ENCODE measurements at places on chromosomes 2 and 18.

- no peak for DNase-seq
Observed at GRCh38 chr2:32058130-32058529, 5.2 kb upstream of the SPAST start.

DNA sequence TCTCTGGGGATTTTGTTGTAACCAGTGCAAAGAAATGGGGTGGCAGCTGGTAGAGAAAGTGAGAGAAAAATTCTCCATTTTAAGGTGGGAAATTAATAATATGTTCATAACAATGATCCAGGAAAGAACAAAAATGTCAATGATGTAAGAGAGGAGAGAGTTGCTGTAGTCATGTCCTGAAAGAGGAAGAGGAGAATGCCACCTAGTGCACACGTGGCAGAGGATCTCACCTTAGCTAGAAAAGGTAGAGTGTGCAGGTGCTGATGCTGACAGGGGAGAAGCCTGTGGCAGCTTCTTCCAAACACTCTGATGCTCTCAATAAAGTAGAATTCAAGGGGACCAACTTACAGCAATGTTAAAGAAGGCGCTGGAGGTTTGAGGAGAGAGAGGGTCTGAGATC is 282.9 kb upstream of the PKDCC start:
- no peak for DNase-seq

GRCh38 chr2:241967467-241968144 is 98.1 kb downstream of the RTP5 start:
- no peak for DNase-seq

- DNase-seq = no peak
Observed at GRCh38 chr2:226295681-226296080, 503.9 kb downstream of the IRS1 start.

GRCh38 chr2:234550511-234551107 is 53.7 kb upstream of the ARL4C start:
- DNase-seq = peak; percentile 27

DNA sequence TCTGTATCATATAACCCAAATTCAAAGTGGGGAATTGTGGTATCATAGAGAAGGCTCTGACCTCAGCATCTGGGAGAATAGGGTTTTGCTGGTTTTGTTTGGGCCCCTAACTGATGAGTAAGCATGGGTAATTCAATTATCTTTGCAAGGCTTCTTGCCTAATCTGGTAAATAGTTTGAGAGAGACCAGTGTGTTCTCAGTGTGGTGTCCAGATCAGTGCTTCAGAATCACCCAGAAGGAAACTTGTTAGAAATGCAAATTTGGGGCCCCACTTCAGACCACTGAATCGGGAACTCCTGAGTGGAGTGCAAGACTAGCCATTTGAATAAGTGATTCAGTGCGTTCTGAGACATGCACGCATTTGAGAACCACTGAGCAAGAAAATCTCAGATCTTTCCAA is 282.7 kb downstream of the EPHA4 start:
- no peak for DNase-seq

GRCh38 chr2:197297772-197298318 is 12.7 kb downstream of the ANKRD44 start:
- DNase-seq = no peak

DNA sequence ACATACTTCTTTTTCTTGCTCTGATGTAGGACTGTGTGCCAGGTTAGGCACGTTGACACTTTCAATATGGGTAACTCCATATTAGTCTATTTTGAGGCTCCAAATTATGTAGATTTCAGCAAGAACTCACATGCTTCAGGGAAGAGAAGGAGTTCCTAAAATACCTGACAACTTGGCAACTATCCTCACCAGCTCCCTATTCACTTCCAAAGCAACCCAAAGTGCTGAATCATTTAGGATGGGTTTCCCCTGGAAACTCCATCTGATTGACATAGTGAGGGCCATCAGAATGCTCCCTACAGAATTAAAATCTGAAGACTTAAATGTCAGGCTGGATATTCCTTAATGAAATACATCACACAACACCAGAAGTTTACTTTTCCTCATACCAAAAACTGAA is 32.5 kb upstream of the NFU1 start:
- no peak for DNase-seq

DNA sequence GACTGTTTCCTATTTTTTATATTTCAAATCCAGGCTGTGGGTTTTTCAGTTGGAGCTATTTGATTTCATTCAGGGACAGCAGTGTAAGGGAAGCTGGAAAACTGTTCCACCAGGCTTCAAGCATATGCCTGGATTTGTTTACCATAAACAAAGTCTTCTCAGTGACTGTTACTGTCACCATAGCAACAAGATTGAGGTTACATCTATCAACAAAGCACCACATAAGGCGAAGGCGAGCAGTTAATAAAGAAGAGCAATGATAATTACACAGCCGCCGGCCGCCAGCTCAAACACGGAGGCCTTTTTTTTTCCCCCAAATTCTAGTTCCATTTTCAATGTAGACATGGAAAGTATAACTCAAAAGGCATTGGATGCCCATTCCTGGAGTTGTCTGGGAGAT is 553.7 kb upstream of the SYT4 start:
- DNase-seq = peak; percentile 15

DNA sequence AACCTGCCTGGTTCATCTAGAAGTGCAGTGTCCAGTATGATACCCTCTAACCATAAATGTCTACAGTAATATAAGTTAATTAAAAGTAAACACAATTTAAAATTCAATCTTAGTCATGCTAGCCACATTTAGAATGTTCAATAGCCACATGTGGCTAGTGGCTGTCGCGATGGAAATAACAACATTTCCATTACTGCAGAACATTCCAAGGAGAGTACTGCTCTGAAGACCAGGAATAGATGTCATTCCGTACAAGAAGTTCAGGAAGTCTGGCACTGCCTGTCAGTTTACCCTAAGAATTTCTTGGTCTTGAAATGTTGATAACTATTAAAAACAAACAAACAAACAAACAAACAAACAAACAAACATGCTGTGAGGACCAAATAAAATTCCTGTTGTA is 17.2 kb downstream of the LANCL1 start:
- DNase-seq = no peak

DNA sequence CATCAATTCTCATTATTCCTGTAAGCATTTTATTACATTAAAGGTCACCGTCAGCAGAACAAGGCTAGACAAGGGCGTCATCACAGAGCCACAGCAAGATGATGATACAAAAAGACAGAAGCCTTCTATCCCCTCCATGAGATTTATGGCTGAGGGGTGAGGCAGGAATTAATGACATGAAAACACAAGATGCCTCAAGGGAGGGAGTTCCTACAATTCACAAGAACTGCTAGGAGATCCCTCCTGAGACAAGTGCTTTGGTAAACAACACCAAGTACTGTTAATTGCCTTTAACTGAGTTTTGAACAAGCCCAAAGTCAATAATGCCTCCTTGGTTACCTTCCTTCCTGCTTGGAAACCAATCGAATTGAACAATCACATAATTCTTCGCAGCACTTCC is 14.1 kb downstream of the ADD2 start:
- DNase-seq = no peak

- no peak for DNase-seq
Observed at GRCh38 chr18:58813561-58814225, 51.0 kb upstream of the ZNF532 start.

GRCh38 chr2:37301408-37301807 is 23.2 kb downstream of the PRKD3 start:
- no peak for DNase-seq

- DNase-seq = peak; percentile 73
Observed at GRCh38 chr2:96927405-96928171, 57.7 kb upstream of the SEMA4C start.

DNA sequence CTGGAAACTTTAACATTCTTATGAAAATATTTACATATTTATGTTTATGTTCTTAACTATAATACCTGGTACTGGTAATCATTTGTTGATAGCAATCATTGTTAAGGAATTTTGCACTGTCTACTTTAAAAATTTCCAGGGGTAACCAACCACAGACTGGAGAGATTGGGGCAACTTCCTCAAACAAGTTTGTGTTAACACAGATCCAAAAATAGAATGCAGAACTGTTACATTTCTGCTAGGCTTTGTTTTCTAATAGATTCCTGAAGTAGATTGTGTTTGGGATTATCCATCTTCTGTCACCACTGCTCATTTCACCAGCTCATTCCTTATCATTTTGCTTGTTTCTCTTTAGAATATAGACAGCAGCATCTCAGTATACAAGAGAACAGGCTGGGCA is 23.7 kb downstream of the RNF125 start:
- no peak for DNase-seq

GRCh38 chr18:65754121-65754520 is 3.3 kb downstream of the CDH7 start:
- DNase-seq = peak; percentile 14

DNA sequence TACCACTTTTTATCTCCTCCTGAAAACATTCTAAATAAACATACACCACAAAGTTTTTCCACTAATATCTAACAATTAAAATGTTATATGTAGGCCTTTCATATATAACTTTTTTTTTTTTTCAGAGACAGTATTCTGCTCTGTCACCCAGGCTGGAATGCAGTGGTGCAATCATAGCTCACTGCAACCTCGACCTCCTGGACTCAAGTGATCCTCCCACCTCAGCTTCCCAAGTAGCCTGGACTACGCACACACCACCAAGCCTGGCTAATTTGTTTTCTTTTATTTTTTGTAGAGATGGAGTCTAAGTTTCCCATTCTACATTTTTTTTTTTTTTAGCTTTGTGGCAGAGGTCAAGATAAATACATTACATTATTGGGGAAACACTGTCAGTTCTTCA is 1612.6 kb upstream of the NXPH2 start:
- no peak for DNase-seq

GRCh38 chr2:177628831-177629230 is 236.3 kb downstream of the AGPS start:
- no peak for DNase-seq

DNA sequence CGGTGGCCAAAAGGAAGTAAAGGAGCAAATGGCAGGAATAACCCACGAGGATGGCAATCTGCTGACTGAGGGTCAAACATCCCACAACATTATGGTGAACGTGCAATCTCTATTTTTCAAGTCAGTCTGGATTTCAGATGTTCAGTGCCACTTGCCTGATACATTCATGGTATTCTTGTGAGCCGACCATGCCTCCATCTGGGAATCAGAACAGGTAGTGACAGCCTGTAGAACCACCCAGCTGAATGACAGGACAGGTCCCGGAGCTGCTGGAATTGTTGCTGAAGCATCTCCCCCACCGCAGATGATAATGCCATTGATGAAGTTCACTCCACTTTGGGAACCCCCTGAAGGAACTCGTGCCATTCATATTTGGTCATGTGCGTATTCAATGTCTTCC is 123.2 kb downstream of the CAPN13 start:
- no peak for DNase-seq
